Activated CD4-positive, alpha-beta memory T cell treated with anti-CD3 and anti-CD28 coated beads, Interleukin-2, amount 10 ng/mL, durations not matched to agents 7 days and 5 days (primary cell): ENCODE measurements at places on chromosomes 13 and 19.

DNA sequence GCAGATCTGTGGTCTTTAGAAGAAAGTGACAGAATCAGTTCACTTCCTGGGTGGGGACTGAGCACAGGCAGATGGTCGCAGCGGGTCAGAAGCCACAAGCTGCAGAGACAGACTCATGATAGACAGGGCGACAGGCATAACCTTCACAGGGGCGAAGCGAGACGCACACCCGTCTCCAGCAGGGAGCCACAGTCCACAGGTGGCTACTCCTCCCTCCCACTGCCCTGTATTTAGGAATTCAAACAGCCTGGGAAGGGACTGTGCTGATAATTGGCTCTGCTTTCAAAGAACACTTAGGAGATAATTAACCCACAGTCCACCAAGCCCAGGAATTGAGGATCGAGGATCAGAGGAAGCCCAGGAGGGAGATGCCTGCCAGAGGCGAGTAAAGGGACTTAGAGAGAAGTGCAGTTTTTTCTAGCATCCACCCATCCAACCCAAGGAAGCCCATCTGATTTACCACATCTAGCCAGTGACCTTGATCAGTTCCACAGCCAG lies 23.2 kb downstream of the RFX2 start:
- DNase-seq: no peak
- peaks cover 2% of the 10 kb centered on the region for H3K27me3 ChIP-seq
- no peaks in the 10 kb centered on the region for H3K36me3 ChIP-seq
- no peak overlapping the region for H3K4me3 ChIP-seq

DNA sequence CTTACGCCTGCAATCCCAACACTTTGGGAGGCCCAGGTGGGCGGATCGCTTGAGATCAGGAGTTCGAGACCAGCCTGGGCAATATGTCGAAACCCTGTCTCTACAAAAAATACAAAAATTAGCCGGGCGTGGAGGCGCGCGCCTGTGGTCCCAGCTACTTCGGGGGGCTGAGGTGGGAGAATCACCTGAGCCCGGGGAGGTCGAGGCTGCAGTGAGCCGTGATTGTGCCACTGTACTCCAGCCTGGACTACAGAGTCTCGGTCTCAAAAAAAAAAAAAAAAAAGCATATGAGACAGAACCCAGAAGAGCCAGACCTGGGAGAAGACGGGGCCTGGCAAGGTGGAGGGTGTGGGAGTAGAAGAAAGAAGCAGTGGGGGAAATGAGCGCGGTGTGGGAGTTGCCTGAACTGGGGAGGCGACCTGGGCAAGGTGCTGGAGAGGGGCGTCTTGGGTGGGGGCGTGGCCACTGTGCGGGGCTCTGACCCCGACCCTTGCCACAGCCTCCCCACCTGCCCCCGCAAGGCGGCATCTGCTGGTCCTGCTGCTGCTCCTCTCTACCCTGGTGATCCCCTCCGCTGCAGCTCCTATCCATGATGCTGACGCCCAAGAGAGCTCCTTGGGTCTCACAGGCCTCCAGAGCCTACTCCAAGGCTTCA lies 533 bp downstream of the DKKL1 start:
- no peak overlapping the region for H3K27ac ChIP-seq
- DNase-seq: no peak
- H3K4me3 ChIP-seq: no peak overlapping the region
- no peaks in the 10 kb centered on the region for H3K36me3 ChIP-seq
- peaks cover 32% of the 10 kb centered on the region for H3K27me3 ChIP-seq

DNA sequence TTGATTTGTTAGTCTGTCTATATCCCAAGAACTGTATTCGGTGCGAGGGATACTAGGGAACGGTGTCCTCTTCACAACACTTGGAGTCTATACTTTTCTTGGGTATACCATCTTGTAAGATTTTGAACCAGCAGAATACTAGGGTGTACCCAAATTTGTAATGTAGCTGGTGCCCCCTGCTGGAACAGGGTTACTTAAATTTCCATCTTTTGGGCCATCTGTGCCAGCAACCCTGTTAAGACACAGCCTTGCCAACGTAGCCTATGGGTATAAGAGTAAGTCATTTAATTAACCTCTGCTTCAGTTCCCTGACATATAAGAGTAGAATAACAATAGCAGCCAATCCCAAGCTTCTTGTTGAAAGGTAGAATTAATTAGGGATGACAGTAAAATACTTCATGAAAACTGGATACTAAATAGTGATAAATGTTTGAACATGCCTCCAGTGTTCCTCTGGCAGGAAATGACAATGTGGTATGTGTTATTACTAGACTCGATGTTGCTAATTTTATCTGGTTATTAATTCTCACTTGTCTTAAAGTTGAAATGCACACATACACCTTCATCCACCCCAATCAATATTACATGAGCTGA lies 607.6 kb downstream of the FGF9 start:
- H3K27me3 ChIP-seq: no peaks in the 10 kb centered on the region
- H3K27ac ChIP-seq: no peak overlapping the region
- no peaks in the 10 kb centered on the region for H3K4me1 ChIP-seq
- peak; percentile 65 for DNase-seq
- no peaks in the 10 kb centered on the region for H3K36me3 ChIP-seq

DNA sequence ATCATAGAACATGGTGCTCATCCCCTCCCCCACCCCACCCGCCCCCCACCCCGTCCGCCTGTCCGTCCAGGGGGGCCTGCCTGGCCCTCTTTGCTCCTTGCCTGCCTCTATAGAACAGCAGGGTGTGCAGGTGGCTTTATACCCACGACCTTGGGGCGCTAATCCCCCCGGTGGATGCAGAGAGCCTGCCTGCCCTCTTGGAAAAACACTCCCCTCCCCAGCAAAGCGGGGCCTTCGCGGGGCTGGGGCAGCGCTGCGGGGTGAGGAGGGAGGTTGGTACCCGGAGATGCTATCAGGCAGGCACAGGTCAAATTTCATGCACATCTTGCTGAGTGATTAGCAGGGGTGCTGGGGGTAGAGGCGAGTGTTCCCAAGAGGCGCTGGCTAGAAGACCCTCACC lies 21.9 kb downstream of the RFX1 start:
- peaks cover 76% of the 10 kb centered on the region for H3K4me1 ChIP-seq
- no peak for DNase-seq
- H3K36me3 ChIP-seq: peaks cover 11% of the 10 kb centered on the region
- H3K4me3 ChIP-seq: no peak overlapping the region

DNA sequence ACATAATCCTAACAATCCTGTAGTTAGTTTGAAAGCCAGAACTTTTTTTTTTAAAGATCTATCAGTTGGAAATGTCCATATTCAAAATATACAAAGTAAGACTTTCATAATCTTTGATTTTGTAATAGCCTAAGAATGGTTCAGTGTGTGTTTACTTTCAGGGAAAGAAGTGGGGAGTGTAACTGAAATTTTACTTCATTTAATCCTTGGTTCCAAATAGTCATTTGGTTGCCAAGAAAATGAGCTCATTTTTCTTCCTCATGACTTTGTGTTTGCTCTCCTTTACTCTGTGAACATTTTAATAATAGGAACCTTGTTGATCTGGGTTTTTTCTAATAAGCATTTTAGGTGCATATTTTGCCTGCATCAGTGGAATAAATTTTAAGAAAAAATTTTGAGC lies 278.8 kb downstream of the SLITRK6 start:
- no peaks in the 10 kb centered on the region for H3K4me1 ChIP-seq
- H3K27me3 ChIP-seq: no peaks in the 10 kb centered on the region
- DNase-seq: no peak
- H3K27ac ChIP-seq: no peak overlapping the region
- no peaks in the 10 kb centered on the region for H3K36me3 ChIP-seq

GRCh38 chr13:109998684-109999533 lies 212.5 kb upstream of the IRS2 start:
- H3K4me1 ChIP-seq: no peaks in the 10 kb centered on the region
- H3K27ac ChIP-seq: no peak overlapping the region
